Fibroblast of skin of abdomen (primary cell): ENCODE measurements at places on chromosomes 3 and 15.

- no peak for DNase-seq
Measured at GRCh38 chr3:60917141-60917540, 334.1 kb downstream of the FHIT start.

DNA sequence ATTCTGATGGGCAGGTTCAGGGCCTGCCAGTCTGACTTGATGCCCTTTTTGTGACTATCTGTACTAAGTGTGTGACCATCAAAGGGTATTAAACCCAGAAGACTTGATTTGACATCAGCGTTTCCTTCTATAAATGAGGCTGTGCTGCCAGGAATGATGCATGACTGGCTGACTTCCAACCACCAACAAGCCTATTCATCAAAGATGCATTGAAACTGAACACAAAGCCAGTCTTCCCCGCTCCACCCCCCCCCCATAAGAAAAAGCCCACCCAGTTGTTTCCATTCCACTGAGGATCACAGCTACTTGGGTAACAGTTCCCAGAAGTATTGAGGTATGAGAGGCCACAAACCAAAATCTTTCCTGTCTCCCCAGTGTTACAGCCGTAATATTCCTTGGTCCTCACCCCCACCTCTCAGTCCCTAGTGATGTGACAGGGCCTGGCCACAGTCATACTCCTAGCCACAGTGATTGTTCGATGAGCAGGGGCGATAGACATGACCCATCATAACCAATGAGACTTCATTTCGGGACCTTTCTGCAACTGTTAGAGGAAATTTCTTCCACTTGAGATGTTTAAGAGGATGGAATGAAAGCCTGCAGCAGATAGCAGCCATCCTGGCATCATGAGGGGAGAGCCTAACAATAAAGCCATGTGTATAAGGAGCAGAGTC, 22.6 kb downstream of the SH3BP5 start:
- peak; percentile 61 for DNase-seq

- DNase-seq, result no peak
Measured at GRCh38 chr3:67700596-67700995, 46.2 kb upstream of the SUCLG2 start.

GRCh38 chr3:134029256-134029733, 430 bp downstream of the SLCO2A1 start:
- DNase-seq, result peak; percentile 18

GRCh38 chr3:10494180-10494579, 11.2 kb downstream of the ATP2B2 start:
- DNase-seq, result no peak

GRCh38 chr3:101212730-101213129, 107.6 kb downstream of the IMPG2 start:
- DNase-seq, result no peak

DNA sequence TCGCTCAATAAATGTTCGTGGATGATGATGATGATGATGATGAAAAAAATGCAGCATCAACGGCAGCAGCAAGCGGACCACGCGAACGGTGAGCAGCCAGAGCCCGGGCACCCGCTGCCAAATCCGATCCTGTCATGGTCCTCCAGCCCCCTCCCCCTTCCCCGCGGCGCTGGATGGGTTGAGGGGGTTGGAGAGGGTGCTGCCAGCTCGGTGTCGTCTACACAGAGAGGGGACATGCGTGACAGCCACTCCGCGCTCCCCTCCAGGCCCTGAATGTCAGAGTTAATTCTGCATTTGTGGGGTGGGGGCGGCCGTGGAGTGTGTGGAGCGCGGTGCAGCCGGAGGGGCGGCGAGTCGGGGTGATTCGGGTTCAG, 722 bp downstream of the CACNA1D start:
- no peak for DNase-seq

- DNase-seq, result peak; percentile 18
Measured at GRCh38 chr15:61449186-61449702, 220.1 kb upstream of the RORA start.

DNA sequence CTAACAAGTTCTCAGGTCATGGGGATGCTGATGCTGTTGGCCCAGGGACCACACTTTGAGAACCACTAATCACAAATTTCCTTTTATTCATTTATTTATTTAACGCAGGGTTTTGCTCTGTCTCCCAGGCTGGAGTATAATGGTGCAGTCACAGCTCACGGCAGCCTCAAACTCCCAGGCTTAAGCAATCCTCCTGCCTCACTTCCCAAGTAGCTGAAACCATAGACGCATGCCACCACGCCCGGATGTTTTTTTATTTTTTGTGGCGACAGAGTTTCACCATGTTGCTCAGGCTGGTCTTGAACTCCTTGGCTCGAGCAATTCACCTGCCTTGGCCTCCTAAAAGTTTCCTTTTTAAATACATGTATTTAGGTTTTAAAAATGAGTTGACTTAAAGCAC, 20.7 kb upstream of the ISLR2 start:
- no peak for DNase-seq

- no peak for DNase-seq
Measured at GRCh38 chr3:172098698-172099494, 59.5 kb downstream of the FNDC3B start.

DNA sequence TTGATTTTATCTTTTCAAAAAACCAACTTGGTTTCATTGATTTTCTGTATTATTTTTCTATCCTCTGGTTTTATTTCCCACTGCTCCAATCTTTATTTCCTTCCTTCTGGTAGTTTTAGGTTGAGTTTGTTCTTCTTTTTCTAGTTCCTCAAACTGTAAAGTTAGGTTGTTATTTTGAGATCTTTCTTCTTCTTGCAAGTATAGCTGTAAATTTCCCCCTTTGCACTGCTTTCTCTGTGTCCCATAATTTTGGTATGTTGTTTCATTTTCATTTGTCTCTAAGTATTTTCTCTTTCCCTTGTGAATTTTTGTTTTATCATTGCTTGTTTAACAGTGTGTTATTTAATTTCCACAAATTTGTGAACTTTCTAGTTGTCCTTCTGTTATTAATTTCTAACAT, 120.0 kb downstream of the PLD1 start:
- no peak for DNase-seq

- no peak for DNase-seq
Measured at GRCh38 chr3:36403661-36404060, 23.4 kb downstream of the STAC start.

GRCh38 chr3:120181632-120182031, 87.4 kb upstream of the GSK3B start:
- no peak for DNase-seq

GRCh38 chr3:179149406-179149867, 1.3 kb downstream of the PIK3CA start:
- DNase-seq, result peak; percentile 27

- DNase-seq, result no peak
Measured at GRCh38 chr15:58511599-58511987, 79.8 kb downstream of the LIPC start.

DNA sequence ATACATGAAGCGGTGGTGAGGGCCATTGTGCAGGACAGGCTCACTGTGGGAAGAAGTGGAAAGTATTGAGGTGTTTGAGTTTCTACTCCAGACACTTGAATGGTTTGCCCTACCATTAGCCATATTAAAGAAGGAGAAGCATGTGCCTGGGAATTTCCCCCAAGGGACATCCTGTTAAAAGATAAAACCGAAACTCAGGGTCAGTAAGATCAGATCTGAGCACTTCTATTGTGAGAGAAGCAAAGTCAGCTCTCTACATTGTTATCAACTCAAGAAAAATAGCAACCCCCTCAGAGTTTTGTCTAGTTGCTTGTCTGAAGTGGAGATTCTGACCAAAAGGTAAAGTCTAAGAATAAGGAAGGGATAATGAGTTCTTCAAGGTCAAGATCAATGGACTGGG, 269.8 kb downstream of the CHST2 start:
- DNase-seq, result no peak

DNA sequence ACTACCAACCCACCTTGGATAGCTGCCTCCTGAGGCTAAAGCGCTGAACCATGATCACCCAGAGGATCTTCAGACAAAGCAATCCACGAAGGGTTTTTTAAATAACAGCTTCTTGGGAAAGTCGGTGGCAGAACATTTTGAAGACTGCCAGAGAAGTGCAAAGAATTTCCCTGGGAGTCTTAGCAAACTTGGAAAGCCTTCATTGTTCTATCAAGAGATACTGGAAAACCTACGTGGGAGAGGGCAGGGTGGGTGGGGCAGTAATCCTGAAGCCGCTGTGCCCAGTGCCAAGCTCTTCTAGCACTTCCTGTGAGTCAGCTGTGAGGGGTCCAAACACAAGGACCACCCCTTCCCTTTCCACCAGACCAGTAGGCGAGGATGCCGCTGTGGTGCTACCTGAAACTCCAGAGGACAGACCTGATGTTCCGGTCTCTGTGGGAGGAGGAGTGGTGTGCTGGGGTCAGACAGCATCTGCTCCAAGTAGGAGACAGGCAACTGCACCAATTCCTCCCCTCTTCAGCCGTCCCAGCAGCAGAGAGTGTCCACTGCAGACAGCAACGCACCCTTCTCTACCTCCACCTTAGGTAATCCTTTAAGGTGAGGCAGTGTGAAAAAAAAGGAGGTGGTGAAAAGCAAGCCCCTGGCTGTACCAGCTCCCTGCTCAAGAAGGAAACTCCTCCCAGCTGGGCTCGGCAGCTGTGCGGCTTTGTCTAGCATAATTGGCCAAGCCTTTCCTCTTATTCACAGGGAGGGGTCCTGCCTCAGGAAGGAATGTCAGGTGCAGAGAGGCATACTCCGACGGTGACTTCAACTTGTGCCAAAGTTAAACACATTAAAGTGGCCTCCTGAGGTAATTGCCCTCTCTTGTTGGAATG, 99.0 kb downstream of the TMCC1 start:
- peak; percentile 9 for DNase-seq

GRCh38 chr15:101444015-101444414, 45.5 kb downstream of the PCSK6 start:
- DNase-seq, result no peak

- DNase-seq, result no peak
Measured at GRCh38 chr3:44080474-44081072, 161.1 kb upstream of the TOPAZ1 start.

DNA sequence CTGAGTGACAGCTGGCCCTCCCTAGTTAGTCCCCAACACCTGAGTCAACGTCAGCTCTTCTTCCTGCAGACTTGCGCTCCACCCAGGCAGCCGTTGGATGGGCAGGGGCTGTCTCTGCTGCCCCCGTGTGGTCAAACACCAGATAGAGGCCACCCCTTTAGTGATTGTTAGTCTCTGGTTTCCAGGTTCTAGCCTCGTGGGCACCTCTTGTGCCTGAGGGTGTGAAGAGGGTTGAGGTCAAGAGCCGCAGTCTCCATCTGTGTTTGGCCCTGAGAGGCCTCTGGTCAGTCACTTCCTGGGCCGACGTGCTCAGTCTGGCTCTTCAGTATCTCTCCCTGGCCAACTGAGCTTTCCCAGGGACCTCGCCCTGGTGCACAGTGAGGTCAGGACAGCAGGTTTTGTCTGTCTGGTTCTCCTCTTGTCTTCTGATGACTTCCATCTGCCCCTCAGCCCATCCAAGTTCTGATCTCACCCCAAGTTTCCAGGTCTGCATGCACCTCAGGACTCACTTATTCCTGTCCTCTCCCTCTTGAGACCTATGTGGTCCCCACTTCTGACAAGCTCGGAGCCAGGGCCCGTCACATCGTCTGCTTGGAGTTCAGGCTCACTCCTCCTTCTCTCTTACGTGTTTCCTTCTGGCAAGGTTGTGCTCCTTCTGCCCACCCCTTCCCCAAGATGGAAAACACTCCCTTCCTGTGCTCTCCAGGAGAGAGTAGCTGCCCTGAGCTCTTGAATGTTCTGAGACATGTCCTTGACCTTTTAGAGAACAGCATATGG, 20.9 kb downstream of the CD276 start:
- DNase-seq, result peak; percentile 37

DNA sequence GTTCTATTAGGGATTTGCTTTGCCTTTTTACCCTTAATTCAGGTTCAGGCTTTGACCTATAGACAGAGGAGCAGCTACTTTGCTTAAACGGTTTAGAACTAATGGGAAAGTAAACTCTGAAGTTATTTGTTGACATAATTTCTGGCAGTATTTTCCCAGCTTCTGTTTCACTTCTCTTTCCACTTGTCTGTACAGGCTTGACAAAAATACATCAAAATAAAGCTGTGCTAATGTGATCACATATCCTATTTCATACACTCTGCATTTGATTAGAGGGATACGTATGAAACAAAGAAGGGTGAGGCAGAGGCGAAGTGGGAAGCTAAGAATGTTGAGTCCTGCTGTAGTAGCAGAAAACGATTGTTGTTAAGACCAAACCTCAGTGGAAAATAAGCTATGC, 389.1 kb upstream of the RARB start:
- peak; percentile 48 for DNase-seq

DNA sequence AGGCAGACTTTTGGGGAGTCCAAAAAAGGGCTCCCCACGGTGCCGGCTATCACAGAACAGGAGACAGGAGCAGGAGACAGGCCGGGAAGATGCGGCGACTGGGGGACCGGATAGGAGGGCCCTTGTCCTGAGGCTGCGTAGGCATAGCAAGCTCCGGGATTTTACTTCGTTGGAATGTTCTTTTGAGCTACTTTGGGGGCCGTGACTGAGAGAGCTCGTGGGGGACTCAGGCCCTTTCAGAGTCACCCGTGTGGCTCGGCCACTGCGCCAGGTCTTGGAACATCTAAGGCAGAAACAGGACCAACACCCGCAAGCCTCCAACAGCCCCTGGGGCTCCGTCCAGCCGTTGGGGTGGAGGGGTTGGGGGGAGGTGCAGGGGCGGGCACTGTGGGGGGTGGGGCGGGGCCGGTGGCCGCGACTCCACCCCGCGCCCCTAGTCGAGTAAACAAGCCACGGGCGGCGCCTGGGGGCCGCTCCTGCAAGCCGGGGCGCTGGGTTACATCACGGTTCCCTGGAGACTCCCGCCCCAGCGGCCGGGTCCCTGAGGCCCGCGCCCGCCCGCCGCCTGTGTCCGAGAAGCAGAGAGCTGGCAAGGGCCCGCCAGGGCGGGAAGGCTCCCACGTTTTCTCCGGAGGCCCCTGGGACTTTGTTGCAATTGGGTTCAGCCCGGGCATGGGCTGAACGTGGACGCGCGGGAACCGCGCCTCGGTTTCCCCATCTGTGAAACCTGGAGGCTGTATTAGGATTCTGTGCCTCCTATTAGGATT, 23.3 kb upstream of the C15orf39 start:
- no peak for DNase-seq

DNA sequence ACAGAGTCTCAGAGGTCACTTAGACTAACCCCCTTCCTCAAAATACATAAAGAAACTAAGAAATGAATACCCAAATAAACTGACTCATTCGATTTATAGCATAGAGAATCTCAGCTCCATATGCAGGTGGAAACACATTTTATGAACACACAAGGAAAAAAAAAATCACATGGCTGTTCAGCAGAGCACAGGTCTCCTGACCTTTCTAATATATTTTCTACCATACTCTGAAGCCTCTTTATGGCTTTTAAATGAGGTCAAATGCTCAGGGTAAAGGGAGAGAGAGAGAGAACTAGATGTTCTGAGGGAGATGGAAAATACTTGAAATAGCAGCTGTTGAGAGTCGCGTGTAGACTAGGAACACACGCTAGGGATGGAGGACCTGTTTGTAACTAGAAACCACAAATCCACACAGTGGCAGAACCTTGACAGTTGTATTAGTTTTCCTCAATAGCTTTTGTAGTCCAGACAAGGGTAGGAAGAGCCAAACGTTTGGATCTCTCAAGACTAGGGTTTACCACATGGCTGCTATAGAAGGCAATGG, 165.3 kb downstream of the FMN1 start:
- DNase-seq, result peak; percentile 6
